Suprapubic skin (tissue), 4 donors: ENCODE measurements at places on chromosomes 13 and 19. TPM values are rescaled to one million over a fixed set of nuclear protein-coding genes. Genes with fewer than 3 reads are reported as not detected.

KLHL1 gene
- total RNA-seq, result not detected

ZNF439 gene
- 5.7 TPM for total RNA-seq

ODAD3 gene
- total RNA-seq, result 0.23 TPM

PRODH2 gene
- not detected for total RNA-seq

CACNG7 gene
- not detected for total RNA-seq

LILRB3 gene
- total RNA-seq, result 2.3 TPM

LILRA2 gene
- total RNA-seq, result not detected

MAN2B1 gene
- total RNA-seq, result 77.9 TPM

ZNF726 gene
- 8.4 TPM for total RNA-seq

S1PR5 gene
- total RNA-seq, result 19.2 TPM

BRME1 gene
- 9.6 TPM for total RNA-seq

DNA sequence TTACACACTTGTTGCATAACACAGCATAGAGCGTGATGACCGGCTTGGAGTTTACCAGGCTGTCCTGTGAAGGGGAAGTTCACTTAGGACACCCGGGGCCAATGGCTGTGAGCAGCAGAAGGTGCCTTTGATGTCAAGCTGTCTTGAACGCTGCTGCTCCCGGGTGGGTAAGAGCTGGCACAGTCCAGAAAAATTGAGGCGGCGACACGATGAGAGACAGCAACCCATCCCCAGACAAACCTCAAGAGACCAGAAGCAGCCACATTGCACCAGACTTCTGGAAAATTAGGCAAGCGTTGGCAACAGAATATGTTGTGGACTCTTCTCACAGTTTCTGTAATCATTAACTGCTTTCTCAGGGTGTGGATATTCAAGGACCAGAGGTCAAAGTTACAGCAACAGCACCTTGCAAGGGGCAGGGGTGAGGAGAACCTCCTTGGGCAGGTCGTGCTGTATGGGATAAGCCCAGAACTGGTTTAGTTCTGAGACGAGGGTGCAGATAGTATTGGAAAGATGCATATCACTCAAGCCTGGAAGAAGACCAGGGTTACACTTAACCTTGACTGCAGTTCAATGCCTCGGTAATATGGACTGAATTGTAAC, 10.1 kb downstream of the NFILZ start:
- H3K4me3 ChIP-seq, result no peak overlapping the region
- DNase-seq, result peak; percentile 88
- H3K4me1 ChIP-seq, result peaks cover 10% of the 10 kb centered on the region

DNA sequence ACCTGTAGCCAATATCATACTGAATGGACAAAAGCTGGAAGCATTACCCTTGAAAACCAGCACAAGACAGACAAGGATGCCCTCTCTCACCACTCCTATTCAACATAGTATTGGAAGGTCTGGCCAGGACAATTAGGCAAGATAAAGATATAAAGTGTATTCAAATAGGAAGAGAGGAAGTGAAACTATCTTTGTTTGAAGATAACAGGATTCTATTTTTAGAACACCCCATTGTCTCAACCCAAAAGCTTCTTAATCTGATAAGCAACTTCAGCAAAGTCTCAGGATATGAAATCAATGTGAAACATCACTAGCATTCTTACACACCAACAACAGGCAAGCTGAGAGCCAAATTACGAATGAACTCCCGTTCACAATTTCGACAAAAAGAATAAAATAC, 17.8 kb upstream of the CCNA1 start:
- no peaks in the 10 kb centered on the region for H3K36me3 ChIP-seq

DNA sequence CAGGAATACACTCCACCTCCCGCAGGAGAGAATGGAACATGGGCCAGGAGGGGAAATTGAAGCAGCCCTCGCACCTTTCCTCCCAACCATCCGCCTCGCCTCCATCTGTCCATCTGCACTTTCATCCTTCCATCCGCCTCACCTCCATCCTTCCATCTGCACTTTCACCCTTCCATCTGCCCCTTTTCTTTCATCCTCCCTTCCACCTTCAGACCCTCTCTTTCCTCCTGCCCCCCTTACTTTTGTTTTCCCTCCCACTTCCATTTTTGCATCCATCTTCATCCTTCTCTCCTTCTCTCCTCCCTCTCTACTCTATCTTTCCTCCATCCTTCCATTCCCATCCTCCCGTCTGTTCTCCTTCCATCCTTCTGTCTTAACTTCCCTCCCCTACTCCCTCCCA, 92.2 kb upstream of the ZNF536 start:
- no peak for DNase-seq
- H3K27ac ChIP-seq, result no peak overlapping the region
- peaks cover 37% of the 10 kb centered on the region for H3K27me3 ChIP-seq
- H3K36me3 ChIP-seq, result no peaks in the 10 kb centered on the region
- no peak overlapping the region for H3K4me3 ChIP-seq
- no peaks in the 10 kb centered on the region for H3K4me1 ChIP-seq

DNA sequence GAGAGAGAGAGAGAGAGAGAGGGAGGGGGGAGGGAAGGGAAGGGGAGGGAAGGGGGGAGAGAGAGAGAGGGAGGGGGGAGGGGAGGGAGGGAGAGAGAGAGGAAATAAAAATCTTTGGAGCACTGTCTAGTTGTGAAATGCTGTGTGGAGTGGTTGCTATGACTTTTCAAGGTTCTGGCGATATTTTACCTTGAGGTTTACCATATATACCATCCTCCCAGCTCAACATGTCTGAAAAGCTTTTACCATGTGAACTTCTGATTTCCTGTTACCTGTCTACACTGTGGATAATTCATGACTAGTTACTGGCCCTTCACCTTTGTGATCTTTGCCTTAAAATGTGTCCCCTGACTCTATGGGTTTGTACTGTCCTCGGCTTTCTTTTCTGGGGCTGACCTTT, 38.2 kb downstream of the SERP2 start:
- H3K4me1 ChIP-seq, result no peaks in the 10 kb centered on the region
- H3K27me3 ChIP-seq, result no peaks in the 10 kb centered on the region
- H3K27ac ChIP-seq, result no peak overlapping the region
- H3K4me3 ChIP-seq, result no peak overlapping the region
- DNase-seq, result no peak

- peaks cover 94% of the 10 kb centered on the region for H3K36me3 ChIP-seq
- peak overlapping the region; percentile 83 for H3K27ac ChIP-seq
- H3K4me1 ChIP-seq, result peaks cover 41% of the 10 kb centered on the region
Measured at GRCh38 chr19:4699826-4700692, 23.6 kb downstream of the DPP9 start.

- peaks cover 76% of the 10 kb centered on the region for H3K4me1 ChIP-seq
- no peaks in the 10 kb centered on the region for H3K27me3 ChIP-seq
- H3K36me3 ChIP-seq, result no peaks in the 10 kb centered on the region
Measured at GRCh38 chr19:40612831-40613689, 11.9 kb downstream of the LTBP4 start.

DNA sequence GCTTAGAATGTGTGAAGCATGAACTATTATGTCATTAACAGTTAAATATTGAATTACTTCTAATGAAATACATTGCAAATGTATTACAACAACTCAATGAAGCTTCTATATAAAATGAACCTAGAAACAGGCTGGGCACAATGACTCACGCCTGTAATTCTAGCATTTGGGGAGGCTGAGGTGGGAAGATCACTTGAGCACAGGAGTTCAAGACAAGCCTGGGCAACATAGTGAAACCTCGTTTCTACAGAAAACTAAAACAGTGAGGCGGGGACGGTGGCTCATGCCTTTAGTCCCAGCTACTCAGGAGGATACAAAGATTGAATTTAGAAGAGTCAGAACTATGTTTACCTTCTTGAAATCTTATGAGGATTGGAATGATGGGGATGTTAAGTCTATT, 505.1 kb downstream of the SLITRK5 start:
- H3K36me3 ChIP-seq, result no peaks in the 10 kb centered on the region
- no peak for DNase-seq
- H3K27me3 ChIP-seq, result no peaks in the 10 kb centered on the region

GRCh38 chr19:46624958-46625661, at the start of gene PTGIR:
Gene PTGIR, minus strand, starts transcription at chr19:46625089. Its CDS starts 864 bp downstream, at chr19:46624225.
- peak within 1 kb of the TSS; percentile 78 for H3K27ac ChIP-seq
- no peaks in the 10 kb centered on the region for H3K27me3 ChIP-seq
- H3K4me1 ChIP-seq, result peaks cover 50% of the 10 kb centered on the region

DNA sequence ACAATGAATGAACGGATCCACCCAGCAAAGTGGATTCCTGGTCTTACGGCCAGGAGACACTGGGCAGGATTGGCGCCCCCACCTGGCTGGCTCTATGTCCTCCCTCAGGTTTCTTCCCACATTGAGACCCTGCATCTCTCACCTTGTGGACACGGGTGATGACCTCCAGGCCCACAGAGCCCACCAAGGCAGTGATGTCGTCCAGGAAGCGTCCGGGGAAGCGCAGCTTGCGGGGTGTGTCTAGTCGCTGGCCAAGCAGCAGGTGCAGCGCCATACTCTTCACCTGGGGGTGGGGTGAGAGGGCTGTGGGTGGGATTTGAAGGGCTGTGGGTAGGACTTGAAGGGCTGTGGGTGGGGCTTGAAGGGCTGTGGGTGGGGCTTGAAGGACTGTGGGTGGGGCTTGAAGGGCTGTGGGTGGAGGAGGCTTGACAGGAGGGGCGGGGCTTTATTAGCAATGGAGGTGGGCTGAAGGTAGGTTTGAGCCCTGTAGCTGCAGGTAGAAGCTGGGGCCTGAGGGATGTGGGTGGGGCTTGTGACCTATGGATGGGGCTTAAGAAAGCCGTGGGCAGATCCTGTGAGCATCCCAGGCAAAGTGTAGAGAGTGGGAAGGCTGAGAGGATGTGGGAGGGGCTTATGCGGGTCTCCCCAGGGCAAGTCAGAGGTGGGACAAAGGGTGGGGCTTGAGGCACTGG, 12.1 kb upstream of the ANGPTL8 start:
- H3K4me1 ChIP-seq, result no peaks in the 10 kb centered on the region
- H3K36me3 ChIP-seq, result peaks cover 56% of the 10 kb centered on the region
- no peak overlapping the region for H3K27ac ChIP-seq
- H3K27me3 ChIP-seq, result no peaks in the 10 kb centered on the region

DNA sequence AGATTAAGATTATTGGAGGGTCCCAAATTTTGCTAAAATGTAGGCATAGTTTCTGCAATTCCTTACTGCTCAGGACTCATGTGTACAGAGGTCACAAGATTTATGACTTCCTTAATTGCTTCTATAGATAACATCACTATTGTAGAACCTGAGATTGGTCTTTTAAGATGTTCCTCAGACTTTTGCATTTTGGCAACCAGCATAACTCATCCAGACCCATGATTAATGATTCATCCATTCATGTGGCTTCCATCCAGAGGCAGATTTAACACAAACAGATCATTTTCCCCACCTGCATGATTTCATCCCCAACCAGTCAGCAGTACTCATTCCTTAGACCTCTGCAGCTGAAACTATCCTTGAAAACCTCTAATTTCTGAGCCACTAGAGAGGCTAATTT, 34.5 kb upstream of the CEACAM8 start:
- no peak overlapping the region for H3K4me3 ChIP-seq
- H3K36me3 ChIP-seq, result no peaks in the 10 kb centered on the region
- peaks cover 5% of the 10 kb centered on the region for H3K27me3 ChIP-seq
- no peaks in the 10 kb centered on the region for H3K4me1 ChIP-seq
- H3K27ac ChIP-seq, result no peak overlapping the region

DNA sequence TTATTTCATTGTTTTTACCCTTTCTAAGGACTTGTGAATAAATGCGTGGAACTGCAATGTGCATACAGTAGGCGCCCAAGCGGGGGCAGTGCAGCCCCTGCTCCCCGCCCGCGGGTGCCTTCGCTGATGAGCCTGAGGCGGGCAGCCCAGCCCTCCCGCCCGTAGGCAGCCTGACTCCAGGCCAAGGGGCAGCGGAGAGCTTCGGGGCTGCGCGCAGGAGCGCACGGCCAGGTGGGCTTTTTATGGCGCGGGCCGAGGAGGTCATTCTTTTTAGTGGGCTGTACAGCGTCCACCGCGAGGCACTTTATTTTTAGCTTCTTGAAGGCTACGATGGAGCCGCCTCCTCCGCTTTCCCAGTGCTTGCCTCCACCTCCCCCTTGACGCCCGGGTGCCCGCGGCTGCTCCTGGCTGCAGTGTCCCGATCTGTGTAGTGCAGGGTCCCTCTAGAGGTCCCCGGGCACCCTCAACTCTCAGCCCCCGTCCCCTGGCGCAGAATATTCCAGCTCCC, 60.5 kb downstream of the CCNE1 start:
- H3K36me3 ChIP-seq, result no peaks in the 10 kb centered on the region
- H3K27me3 ChIP-seq, result peaks cover 39% of the 10 kb centered on the region
- no peak for DNase-seq
- H3K4me3 ChIP-seq, result no peak overlapping the region
- no peak overlapping the region for H3K27ac ChIP-seq
- peaks cover 17% of the 10 kb centered on the region for H3K4me1 ChIP-seq

- H3K27me3 ChIP-seq, result peaks cover 100% of the 10 kb centered on the region
- H3K4me1 ChIP-seq, result peaks cover 59% of the 10 kb centered on the region
- peak; percentile 70 for DNase-seq
- H3K36me3 ChIP-seq, result no peaks in the 10 kb centered on the region
- peak overlapping the region; percentile 61 for H3K4me3 ChIP-seq
Measured at GRCh38 chr13:99982036-99982730, 599 bp downstream of the ZIC2 start.

GRCh38 chr13:25300861-25301346, 521 bp upstream of the NUP58 start:
- H3K4me3 ChIP-seq, result peak overlapping the region; percentile 67
- peak; percentile 66 for DNase-seq
- H3K4me1 ChIP-seq, result peaks cover 20% of the 10 kb centered on the region
- no peaks in the 10 kb centered on the region for H3K36me3 ChIP-seq
- H3K27me3 ChIP-seq, result peaks cover 12% of the 10 kb centered on the region

- DNase-seq, result no peak
- no peaks in the 10 kb centered on the region for H3K27me3 ChIP-seq
- no peak overlapping the region for H3K27ac ChIP-seq
- H3K4me3 ChIP-seq, result no peak overlapping the region
- peaks cover 16% of the 10 kb centered on the region for H3K4me1 ChIP-seq
Measured at GRCh38 chr13:23849670-23850069, 39.5 kb downstream of the MIPEP start.

- no peaks in the 10 kb centered on the region for H3K27me3 ChIP-seq
- DNase-seq, result no peak
- peaks cover 12% of the 10 kb centered on the region for H3K4me1 ChIP-seq
Measured at GRCh38 chr19:35392742-35393715, 22.2 kb downstream of the GPR42 start.

GRCh38 chr13:108227651-108228272, 9.6 kb downstream of the ABHD13 start:
- no peaks in the 10 kb centered on the region for H3K36me3 ChIP-seq
- no peak for DNase-seq
- H3K4me1 ChIP-seq, result peaks cover 7% of the 10 kb centered on the region
- no peaks in the 10 kb centered on the region for H3K27me3 ChIP-seq
- H3K4me3 ChIP-seq, result no peak overlapping the region
- H3K27ac ChIP-seq, result no peak overlapping the region
